ENCODE measurements at places on chromosomes 5 and 9. TPM values are rescaled to one million over a fixed set of nuclear protein-coding genes. Genes with fewer than 3 reads are reported as not detected.

The PITX1 gene
- polyA plus RNA-seq, result 7.0 TPM

The TAF11L2 gene
- polyA plus RNA-seq, result not detected

The STPG3 gene
- polyA plus RNA-seq, result not detected

The PCDHA1 gene
- 0.12 TPM for polyA plus RNA-seq

The FOXD4L5 gene
- polyA plus RNA-seq, result not detected

The ANXA1 gene
- 817 TPM for polyA plus RNA-seq

The DDX4 gene
- not detected for polyA plus RNA-seq

GRCh38 chr5:73126957-73127356 lies 6.6 kb downstream of the TMEM171 start:
- H3K27me3 ChIP-seq, result no peaks in the 10 kb centered on the region
- H3K4me3 ChIP-seq, result no peak overlapping the region
- H3K27ac ChIP-seq, result no peak overlapping the region
- no peak for DNase-seq
- no peaks in the 10 kb centered on the region for H3K4me1 ChIP-seq
- H3K36me3 ChIP-seq, result no peaks in the 10 kb centered on the region

- H3K4me1 ChIP-seq, result no peaks in the 10 kb centered on the region
- no peak overlapping the region for H3K27ac ChIP-seq
- DNase-seq, result no peak
- no peaks in the 10 kb centered on the region for H3K36me3 ChIP-seq
- no peak overlapping the region for H3K4me3 ChIP-seq
Observed at GRCh38 chr5:81391-82021, 10.5 kb upstream of the PLEKHG4B start.

DNA sequence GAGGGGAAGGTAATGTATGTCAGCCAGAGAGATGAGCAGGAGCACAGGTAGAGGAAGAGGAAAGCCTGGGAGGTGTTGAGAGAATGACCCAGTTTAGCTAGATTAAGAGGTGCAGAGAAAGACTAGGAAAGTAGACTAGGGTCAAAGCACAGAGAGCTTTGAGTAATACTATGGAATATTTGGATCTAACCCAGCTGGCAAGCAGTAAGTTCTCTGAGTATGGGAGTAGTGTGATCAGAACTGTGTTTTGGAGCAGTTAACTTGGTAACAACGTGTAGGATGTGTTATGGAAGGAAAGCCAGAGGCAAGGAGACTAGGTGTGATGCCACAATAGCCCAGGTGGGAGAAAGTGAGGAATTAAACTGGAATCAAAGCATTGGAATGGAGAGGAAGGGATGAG lies 84.9 kb upstream of the PTGER4 start:
- DNase-seq, result peak; percentile 70
- no peaks in the 10 kb centered on the region for H3K27me3 ChIP-seq
- no peaks in the 10 kb centered on the region for H3K36me3 ChIP-seq
- H3K4me1 ChIP-seq, result peaks cover 2% of the 10 kb centered on the region
- no peak overlapping the region for H3K27ac ChIP-seq
